T-helper 2 cell (primary cell): ENCODE measurements at places on chromosomes 13 and 19.

DNA sequence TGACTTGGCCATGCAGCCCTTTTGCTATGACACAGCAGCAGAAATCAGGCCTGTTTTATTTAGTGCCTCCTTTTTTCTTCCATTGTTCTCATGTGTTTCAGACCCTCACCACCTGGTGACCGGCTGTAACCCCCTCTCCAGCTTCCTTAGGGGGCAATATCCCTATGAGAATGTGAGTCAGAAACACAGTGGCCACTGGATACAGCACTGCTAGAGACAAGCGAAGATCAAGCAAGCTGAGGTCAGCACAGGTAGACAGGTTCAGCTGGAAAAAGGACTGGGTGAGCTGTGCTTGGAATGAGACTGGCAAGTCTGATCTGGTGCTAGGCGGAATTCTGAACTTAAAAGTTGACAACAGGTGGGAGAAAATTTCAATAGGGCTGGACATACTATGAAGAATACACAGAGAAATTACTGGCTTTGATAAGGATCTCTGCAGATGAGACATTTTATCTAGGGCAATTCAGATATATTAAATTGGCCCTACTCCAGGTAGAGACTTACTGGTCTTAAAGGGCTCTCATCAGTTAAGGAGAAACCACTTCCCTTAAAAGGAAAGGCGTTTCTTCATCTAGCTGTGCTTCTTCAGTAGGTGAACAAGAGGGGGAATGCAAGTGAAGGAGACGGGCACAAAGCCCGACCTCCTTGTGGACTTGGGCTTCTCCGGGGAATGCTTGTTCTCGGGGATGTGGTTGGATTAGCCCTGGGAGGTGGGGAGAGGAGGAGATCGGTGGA, 83.3 kb downstream of the ERCC5 start:
- no peak for DNase-seq

GRCh38 chr19:5387472-5387871, 46.9 kb upstream of the PTPRS start:
- DNase-seq = no peak

- no peak for DNase-seq
Observed at GRCh38 chr19:2719920-2720776, 1.0 kb downstream of the DIRAS1 start.

- no peak for DNase-seq
Observed at GRCh38 chr13:109436055-109436622, 350.2 kb downstream of the IRS2 start.

GRCh38 chr13:35028338-35028867, 86.3 kb downstream of the NBEA start:
- no peak for DNase-seq

- no peak for DNase-seq
Observed at GRCh38 chr19:38035515-38036495, 128.8 kb downstream of the SIPA1L3 start.

GRCh38 chr13:50126263-50126992, 111.2 kb downstream of the KCNRG start:
- DNase-seq = no peak

DNA sequence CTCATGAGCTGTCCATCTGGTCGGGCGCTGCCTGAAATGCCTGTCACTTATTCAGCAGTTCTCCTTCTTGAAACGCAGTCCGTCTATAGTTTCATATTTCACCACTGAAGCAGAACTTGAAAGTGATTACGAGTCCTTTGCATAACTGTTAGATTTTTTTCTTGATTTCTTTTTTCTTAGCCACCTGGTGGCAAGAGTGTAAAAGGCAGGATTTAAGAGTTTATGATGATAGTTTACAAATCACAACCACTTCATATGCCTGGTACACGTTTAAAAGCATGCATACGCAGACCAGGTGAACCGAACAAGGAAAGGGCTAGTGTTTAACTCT, 45.8 kb downstream of the GGACT start:
- DNase-seq = peak; percentile 79

GRCh38 chr13:67932991-67933390, 702.9 kb upstream of the PCDH9 start:
- no peak for DNase-seq

DNA sequence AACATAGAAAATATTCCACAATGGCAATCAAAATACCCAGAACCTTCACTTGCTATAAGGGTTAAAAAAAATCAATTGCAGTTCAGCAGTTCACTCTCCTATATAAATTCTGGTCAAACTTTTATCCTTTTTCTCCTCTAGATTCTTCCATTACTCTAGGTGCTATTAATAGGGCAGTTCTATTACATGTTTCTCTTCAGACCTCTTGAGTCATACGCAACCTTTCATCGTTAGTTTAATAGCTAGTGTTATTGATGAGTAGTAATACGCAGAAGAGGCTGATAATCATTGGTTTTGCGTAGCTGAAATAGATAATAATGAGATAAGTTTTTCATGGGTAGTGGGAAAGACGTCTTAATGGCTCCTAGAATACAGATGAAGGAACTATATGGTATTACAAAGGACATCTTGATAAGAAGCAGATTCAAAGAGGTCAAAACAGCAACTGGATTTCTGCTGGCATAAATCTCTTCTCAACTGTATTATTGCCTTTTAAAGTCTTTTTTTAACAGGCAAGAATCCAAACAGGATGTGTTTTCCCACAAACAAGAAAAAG, 118.3 kb upstream of the STARD13 start:
- no peak for DNase-seq

DNA sequence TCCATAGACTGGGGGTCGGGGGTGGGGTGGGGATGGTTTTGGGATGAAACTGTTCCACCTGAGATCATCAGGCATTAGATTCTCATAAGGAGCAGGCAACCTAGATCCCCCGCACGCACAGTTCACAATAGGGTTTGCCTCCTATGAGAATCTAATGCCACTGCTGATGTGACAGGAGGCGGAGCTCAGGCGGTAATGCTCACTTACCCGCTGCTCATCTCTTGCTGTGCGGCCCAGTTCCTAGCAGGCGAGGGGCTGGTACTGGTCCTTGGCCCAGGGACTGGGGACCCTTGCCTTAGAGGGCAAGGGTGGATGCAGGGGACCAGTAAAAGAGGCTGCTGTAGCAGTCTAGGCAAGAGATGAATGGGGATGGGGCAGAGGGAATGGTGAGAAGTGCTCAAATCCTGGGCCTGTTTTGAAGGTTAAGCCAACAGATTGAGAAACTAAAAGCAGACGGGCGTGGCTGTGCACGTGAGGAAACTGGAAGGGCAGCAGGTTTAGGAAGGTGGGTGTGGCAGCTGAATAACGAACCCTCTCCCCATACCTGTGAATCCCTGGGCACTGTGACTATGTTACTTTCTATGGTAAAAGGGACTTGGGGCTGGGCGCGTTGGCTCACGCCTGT, 1.5 kb upstream of the ERICH4 start:
- no peak for DNase-seq

DNA sequence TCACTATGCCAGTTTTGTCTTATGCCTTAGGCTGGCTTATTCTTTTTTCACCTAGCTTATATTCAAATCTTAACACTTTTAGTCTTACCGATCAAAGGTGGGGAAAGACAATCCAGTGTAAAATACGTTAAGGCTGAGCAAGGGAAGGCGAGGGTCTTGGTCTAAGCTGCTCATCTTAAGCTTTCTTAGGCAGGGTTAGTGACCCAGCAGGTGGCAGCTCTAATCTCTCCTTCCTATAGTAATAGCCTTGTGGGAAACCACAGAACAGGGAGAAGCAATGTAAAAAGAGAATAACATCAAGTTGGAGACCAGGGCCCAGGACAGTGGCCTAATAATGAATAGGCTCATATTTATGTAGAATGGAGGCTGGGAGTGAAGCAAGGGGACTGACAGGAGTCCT, 45.9 kb downstream of the COG3 start:
- no peak for DNase-seq
